ENCODE measurements at places on chromosomes 6 and 20.
A peak's percentile ranks its signal among the peaks of the same experiment; 100 is the strongest.

DNA sequence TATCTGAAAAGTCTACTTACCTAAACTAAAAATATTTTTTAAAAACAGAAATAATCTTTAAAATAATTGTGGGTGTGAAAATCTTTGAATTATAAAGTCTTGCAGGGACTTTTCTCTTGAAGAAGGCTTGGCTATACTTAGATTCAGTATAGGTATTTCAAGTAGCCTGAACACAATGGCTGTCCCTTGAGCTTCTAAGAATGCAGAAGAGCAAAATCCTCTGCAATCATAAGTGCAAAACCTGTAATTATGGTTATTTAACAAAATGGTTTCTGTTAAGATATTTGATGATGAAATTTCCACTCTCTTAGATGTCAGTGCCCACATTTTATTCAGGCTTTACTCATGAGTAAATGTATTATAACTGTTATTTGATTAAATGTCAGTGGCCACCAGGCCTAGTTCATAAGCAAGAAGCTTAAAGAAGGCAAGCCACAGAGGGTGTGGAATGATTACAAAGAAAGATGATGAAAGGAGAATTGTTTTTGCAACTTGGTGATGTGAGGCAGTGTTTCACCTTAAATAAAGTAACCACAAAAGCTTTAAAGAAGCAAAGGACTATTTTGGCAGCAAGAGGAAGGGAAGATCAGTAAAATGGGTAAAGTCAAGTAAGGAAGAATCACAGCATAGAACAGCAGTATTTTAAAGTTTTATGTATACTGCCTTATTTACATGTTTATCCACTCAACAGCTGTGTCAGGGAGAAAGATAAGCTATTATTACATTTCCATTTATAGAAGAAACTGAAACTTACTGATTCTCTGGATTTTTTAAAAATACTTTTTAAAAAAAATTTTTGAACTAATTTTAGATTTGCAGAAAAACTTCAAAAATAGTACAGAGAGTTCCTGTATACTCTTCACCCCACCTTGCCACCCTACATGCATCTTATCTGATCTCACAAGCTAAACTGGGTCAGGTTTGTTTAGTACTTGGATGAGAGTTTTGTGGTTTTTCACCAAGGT, 351.2 kb upstream of the RUNX2 start:
- peak; percentile 18 for DNase-seq

GRCh38 chr6:169656546-169657283, 45.1 kb downstream of the WDR27 start:
- no peak for DNase-seq

- DNase-seq = no peak
These were observed 51.0 kb downstream of the OR2B6 start for GRCh38 chr6:28008053-28008452.

GRCh38 chr6:29236060-29236459, 65.4 kb downstream of the OR2J2 start:
- DNase-seq = no peak

- DNase-seq = no peak
These were observed 74.0 kb upstream of the CST7 start for GRCh38 chr20:24875078-24875477.

DNA sequence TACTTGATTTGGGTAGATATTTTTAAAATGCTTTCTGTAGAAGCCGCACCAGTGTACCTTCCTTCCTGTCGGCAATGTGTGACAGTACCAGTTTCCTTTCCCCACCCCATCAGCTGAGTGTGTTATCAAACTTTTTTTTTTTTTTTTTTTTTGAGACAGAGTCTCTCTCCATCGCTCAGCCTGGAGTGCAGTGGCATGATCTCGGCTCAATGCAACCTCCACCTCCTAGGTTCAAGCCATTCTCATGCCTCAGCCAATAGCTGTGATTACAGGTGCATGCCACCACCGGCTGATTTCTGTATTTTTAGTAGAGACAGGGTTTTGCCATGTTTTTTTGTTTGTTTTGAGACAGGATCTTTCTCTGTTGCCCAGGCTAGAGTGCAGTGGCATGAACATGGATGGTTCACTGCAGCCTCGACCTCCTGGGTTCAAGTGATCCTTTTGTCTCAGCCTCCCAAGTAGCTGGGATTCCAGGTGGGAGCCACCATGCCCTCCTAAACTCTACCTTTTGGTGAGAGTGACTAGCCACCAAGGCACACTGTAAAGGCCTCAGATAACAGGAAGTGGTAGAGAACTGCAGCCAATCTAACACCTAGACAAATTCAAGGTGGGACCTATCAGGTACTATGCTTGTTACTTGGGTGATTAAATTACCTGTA, 26.5 kb upstream of the ZBTB22 start:
- no peak for DNase-seq

DNA sequence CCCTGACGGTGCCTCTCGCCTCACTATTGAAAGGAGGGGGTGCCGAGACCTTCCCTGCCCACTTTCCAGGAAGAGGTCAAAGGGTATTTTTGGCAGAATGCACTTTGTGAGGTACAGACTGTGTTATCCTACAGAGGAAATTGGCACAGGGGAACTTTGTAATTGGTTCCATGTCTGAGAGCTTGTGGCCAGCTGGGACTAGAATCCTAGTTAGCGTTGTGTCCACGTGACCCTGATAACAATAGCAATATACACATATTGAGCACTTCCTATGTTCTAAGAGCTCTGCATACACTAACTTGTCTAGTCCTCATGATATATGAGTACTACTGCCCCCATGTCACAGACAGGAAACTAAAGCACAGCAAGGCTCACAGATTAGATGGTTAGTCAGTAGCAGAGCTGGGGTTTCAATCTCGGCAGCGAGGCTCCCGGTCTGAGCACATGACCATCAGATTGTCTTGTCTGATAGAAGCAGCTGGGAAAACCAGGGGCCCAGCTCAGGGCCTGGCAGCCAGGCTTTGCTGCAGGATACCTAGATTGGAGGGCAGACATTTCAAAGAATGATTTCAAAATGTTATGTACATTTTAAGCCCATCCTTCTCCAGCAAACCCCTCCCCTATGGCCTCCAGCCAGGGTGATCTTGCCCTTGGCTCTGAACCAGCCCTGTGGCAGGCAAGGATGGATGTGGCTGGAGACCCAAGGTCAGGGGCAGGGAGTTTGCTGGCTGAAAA, 1.4 kb downstream of the MAPK13 start:
- DNase-seq = peak; percentile 26

- DNase-seq = no peak
These were observed 64.3 kb downstream of the CDH4 start for GRCh38 chr20:61316346-61316745.

- peak; percentile 99 for DNase-seq
These were observed 72.4 kb downstream of the FGD2 start for GRCh38 chr6:37077905-37078296.

DNA sequence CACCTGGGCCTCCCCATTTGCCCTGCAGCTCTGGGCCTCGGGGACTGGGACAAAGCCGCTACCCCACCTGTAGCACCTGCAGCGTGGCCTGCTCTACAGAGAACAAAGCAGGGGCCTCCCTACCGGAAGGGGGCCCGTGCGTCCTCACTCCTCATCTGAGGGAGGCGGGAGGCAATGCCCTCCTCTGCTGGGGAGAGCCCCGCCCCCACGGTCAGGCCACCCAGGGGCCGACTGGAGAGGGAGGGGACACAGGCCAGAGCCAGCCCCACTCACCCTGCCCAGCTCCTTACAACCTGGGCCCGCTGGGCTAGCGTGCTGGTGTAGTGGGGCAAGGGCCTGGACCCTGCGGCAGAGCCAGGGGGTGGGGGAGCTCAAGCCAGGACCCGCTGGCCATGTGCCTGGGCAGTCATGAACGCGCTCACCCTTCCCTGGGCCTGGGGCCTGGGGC, 8.0 kb downstream of the LAMA5 start:
- DNase-seq = no peak

DNA sequence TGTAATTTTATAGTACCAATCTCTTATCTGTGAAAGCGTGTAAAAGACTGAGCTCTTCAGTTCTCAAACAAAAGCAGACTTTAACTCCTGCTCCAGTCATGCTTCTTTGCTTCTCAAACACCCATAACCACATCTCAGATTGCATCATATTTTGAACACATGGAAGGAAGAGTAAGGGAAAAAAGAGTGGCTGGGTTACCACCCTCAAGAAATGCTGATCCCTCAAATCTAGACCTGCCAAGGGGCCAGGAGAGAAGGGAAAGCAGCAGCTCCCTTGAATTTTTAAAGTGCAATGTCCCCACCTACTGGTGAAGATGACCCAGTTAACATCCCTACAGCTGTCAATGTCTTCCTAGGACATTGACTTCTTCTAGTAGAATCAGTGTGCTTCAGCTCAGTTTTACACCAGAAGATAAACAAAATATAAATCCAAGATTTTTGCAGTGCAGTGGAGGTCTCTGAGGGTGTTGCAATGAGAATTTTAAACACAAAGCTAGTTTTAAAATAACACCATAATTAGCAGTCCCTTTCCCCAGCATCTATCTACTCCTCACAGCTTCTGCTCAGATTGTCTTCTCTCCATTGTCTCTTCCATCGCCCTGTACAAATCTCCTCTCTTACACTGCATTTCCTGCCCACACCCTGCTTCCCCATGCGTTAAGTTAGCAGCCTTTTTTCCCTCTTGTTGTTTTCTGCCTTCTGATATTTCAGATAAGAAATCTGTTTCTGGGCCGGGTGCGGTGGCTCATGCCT, 22.6 kb upstream of the HLA-DQB2 start:
- peak; percentile 61 for DNase-seq

DNA sequence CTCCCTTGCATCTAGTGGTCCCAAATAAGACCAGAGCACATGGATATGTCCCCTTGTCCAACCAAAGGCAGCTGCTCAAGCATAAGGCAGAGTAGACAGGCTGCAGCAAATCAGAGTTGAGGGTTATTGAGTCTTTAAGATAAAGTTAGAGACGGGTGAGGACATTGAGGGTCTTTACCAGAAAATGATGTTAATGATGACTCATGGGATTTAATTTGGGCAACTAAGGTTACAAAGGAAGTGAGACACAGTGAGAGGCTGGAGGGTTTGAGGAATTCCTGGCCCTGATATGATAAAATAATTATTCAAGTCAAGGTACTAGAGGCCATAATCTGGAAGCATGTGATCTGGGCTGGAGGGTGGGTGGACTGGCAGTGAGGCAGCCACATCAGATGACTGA, 133.6 kb downstream of the ALDH8A1 start:
- DNase-seq = no peak

DNA sequence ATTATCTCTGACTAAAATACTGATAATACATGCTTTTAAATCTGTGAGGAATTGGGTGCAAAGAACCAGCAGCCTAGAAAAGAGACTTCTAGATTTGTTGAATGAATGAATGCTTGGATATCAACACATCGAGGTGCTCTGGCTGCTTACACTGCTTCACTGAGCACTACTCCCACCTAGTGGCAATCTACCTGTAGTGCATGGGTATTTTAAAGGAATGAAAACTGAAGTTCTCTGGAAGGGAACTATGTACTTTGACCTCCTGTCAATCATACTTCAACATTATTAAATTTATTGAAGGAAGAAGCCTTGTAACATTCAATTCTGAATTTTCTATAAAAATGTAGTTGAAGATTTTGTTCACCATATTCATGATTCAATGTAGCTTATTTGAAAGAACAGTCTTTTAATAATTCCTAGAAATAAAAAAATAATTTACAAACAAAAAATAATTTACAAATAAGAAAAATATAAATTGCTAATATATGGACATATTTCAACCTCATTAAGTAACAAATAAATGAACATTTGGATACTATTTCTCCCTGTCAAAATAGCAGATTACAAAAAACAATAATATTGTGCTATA, 111.2 kb upstream of the MMS22L start:
- peak; percentile 54 for DNase-seq

DNA sequence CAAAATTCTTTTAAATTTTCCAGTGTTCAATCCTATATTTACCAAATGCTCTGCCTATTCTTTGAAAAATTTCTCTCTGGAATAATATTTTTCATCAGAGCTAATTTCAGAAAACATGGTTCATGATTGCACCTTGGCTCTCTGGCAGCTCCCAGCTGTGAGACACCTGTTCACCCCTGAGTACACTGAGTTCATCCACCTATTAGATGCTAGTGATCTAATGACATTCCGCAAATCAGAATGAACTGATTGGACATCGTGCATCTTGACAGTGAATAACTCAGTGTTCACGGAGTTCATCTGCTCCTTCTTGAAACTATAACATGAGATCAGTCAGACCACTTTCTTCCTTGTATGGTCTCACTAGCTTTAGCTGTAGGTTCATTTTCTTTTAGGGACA, 3.9 kb upstream of the SHPRH start:
- no peak for DNase-seq

- no peak for DNase-seq
These were observed 304.9 kb upstream of the RNF24 start for GRCh38 chr20:4320291-4320690.

DNA sequence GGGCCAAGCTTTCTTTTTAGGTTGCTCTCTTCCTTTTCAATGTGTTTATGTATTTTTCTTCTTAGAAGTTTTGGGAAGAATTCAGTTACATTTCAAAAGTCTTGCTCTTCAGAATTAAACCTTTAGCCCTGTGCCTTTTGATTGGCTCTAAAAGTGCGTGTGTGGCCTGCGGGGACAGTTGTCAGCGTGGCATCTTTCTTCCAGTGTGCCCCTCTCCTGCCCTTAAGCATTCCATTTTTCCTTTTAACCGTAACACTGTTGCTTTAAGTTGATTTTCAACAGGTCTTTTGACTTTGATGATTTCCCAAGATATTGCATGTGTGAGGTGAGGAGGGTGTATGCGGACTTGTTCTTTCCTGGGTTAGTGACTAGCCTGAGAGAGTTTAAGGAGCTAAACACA, 999.1 kb upstream of the FLRT3 start:
- DNase-seq = no peak

DNA sequence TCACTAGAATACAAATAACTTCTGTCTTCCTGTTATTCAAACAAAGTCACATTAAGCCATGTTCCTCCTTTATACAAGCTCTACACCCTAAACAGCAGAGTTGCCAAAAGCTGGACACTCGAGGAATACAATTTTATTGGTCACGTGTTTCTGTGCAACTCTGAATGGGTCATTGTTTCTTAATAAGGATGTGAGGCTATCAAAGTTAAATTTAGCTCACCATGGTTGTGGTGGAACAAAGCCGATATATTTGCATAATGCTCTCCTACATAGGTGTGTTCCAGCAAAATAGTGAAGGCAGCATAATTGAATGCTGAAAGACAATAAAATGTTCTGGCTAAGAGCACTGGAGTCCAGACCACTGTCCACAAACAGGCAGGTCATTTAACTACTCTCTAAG, 36.9 kb upstream of the CD2AP start:
- DNase-seq = no peak

All from fibroblast of skin of scalp (primary cell).